ENCODE measurements at places on chromosomes 7 and 10. TPM values are rescaled to one million over a fixed set of nuclear protein-coding genes. Genes with fewer than 3 reads are reported as not detected.

Gene KAZALD1
- total RNA-seq: 0.84 TPM

Gene CDNF
- total RNA-seq: 0.32 TPM

Gene TSPAN12
- total RNA-seq: 17.9 TPM

Gene ITPRID1
- 0.13 TPM for total RNA-seq

Data from H1 (cell line).